ENCODE measurements at places on chromosomes 7 and 10. TPM values are rescaled to one million over a fixed set of nuclear protein-coding genes. Genes with fewer than 3 reads are reported as not detected.

DNA sequence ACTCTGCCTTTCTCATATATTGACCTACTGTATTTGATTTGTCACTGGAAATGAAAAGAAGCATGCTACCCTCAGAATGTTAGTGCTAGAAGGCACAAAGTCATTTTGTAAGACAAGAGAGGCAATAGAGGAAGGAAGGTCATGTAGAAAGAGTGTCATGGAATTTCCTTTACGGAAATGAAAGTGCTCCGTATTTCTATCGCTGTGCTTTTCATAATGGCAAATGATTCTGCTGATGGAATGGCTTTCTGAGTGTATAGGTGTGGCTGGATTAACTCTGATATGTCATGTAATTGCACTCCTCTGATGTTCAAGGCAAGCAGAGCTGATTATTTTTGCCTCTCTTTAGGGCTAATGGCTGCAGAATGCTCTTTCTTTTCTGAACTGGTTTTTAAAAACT lies 15.5 kb upstream of the STEAP4 start:
- DNase-seq, result no peak

The PILRA gene
- total RNA-seq, result 0.43 TPM

GRCh38 chr10:130422366-130423324 lies 286.5 kb downstream of the GLRX3 start:
- DNase-seq, result no peak

The OGDHL gene
- 0.32 TPM for total RNA-seq

The NPSR1 gene
- total RNA-seq, result not detected
